ENCODE measurements at places on chromosomes 6 and 20.

DNA sequence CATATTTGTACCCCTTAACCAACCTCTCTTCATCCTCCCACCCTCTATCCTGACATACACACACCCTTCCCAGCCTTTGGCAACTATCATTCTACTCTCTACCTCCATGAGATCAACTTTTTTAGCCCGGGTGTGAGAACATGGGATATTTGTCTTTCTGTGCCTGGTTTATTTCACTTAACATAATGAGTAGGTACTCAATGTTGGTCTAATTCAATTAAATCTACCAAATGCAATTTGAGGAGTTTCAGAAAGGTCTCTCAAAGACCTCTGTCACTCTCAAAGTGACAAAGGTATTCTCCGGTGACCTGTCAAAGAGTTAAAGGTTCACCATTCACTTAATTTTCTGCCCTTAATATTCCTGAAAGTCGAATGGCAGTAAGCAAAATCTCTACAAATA lies 87.7 kb downstream of the ME1 start:
- DNase-seq: no peak

DNA sequence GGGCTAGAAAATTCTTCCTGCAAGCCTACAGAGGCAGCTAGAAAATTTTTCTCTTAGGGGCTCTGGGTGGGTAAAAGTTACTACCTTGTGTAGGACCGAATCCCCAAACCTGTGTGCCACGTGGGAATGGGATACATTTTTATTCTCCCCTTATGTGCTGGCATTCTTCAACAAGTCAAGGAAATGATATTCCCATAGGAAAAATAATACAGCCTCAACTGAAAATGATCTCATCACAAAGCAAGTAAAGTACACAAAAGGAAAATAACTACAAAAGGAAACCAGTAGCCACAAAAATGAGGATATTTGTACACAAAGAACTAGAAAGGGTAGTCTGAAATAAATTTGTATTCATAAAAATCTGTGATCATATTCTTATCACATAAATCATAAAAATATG lies 298.1 kb downstream of the LAMA2 start:
- no peak for DNase-seq

DNA sequence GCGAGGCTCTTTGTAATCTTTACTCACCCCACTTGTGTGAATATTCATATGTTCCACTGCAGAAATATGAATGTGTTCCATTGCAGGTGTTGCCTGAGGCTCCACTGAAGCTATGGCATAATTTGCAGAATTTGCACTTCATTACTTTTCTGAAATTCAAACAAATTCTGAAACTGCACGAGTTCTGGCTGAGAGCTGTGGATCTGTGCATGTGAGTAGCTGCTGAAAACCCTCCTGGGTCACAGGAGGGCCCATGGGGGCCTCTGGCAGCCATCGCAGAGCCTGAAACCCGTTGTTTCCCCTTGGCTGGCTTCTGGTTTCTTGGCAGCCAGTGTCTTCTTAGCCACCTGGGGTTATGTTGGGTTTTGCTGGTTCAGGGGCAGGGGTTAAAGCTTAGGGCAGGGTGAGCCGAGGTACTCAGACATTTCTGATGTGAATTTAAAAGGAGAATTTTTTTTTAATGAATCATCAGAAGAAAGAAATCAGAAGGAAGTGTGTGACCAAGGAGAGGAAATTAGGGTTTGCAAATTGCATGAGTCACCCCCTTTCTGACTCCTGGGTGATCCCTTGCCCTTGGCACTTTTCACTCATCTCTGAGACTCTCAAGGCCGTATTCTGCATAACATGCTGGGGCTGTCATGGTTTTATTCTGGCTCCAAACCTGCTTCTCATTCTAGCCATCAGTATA lies 40.6 kb downstream of the TOX2 start:
- peak; percentile 42 for DNase-seq

DNA sequence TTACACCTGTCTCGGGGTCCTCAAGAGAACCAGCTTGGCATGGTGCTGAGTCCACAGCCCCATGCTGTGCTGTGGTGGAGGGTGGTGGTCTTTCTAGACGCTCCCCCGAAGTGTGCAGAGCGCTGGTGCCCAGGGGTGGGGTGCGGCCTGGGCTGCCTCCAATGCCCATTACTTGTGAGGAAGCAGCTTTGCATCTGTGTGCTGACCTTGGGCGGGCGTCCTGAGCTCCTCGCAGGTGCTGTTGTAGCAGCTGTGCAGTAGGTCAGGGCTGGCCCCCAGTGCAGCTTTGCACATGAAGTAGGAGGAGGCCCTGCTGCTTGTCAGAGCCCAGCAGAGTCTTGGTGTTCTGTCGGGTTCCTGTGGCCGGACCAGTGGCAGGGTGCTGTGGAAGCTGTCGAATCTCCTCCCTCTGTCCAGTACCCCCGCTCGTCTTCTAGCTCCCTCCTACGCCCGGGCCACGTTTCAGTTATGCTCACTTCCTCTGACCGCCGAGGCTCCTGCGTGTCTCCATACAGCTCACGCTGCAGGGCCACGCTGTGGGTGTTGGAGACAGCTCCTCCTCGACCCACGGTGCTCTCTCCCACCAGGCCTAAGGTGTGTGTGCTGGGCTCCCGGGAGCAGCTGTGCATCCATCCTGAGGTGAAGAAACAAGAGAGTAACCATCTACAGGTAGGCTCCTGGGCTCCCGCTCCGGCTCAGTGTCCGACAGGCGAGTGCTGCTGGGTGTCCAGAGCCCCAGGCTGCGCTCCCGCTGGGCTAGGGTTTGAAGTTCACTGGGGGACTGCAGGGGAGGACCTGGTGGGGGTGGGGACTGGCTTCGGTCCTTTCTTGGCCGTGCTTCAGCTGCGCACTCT lies 4.1 kb downstream of the RTEL1 start:
- DNase-seq: no peak

DNA sequence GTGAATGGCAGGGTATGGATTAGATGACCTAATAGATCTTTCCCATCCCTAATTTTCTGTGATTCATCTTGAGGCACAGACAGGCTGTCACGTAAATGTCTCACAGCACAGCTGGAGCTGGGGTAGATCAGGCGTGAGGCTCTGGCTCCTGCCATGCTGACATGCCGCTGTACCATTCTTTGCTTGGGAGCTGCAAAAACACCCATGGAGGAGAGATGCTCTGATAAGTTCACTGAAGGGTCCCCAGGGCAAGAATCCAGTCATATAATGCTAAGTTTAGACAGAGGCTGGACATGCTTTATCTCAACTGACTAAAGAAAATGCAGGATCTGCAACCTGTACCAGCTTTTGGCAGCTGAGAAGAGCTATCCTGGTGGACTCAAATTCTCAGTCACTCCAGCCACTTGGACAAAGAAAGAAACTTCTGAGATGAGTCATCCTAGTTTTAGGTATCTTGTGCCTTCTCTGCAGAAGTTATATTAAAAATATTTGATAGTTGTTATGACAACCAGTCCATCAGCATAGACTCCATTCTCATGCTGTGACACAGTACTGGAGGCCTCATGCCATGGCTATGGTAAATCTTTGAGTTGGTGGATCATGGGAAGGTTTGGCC lies 185.1 kb upstream of the RAB32 start:
- no peak for DNase-seq

- DNase-seq: no peak
These were observed 75.7 kb upstream of the JARID2 start for GRCh38 chr6:15170126-15170525.

DNA sequence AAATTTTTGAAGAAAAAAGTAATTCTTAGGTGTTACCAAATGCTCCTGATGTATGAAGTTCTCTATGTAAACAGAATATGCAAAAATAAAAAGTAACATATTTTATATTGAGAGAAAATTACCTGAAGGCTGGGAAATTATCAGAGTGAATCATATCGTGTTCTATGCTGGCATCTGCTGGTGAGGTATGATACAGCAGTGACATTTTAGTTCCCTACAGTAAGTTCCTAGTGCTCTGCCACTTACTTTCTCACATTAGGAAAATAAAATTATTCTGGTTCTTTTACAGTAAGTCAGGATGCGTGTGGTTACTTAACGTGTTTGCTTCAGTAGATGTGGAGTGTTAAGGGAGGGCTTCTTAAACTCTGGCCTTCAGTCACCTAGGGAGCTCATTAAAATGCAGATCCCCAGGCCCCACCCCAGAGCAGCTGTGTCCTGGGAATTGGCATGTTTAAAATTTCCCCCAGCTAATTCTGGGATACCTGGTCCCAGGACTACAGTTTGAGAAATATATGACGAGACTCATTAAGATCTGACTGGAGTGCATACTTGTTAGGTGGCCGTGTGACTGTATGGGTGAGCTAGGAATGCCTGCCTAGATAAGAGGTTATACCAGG lies 3.2 kb downstream of the ACTR5 start:
- DNase-seq: no peak

- DNase-seq: no peak
These were observed 143.6 kb downstream of the PHACTR3 start for GRCh38 chr20:59747671-59748515.

- DNase-seq: no peak
These were observed 1.4 kb downstream of the PFDN4 start for GRCh38 chr20:54209216-54209813.

GRCh38 chr6:85669735-85670194 lies 27.1 kb upstream of the SYNCRIP start:
- peak; percentile 28 for DNase-seq

DNA sequence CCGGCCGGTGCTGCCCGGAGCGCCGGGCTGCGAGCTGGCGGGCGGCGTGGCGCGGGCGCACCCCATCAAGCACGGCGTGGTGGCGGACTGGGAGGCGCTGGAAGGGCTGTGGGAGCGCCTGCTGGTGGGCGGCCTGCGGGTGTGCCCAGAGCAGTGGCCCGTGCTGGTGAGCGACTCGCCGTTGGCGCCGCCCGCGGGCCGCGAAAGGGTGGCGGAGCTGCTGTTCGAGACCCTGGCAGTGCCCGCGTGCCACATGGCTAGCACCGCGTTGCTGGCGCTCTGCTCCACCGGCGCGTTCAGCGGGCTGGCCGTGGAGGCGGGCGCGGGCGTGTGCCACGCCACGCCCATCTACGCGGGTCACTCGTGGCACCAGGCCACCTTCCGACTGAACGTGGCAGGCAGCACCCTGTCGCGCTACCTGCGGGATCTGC lies 517 bp downstream of the ACTL10 start:
- peak; percentile 38 for DNase-seq

DNA sequence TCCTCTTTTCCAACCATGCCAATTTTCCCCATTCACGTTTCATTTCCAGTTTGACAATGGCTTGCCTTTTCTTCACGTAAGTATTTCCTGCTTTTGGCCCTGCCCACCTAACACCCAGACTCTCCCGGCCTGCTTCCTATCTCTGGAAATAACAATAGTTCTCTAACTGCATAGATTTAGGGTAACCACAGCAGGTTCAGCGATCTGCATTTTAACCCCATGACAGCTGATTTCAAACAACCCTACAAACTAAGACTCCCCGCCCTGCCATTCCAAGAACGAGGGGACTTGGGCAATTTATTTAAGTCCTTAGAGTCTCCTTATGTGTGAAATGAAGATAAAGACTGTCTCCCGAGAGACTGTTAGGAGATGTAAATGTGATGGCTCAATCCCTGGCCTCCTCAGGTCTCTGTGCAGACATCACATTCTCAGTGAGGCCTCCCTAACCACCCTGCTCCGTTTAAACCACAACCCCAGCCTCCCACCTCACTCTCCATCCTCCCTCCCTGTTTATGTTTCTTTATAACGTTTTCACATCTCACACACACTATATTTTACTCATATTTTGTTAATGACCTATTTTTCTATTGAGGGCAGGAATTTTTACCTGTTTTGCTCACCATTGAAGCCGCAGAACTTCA lies 134.8 kb downstream of the GJA10 start:
- DNase-seq: no peak

DNA sequence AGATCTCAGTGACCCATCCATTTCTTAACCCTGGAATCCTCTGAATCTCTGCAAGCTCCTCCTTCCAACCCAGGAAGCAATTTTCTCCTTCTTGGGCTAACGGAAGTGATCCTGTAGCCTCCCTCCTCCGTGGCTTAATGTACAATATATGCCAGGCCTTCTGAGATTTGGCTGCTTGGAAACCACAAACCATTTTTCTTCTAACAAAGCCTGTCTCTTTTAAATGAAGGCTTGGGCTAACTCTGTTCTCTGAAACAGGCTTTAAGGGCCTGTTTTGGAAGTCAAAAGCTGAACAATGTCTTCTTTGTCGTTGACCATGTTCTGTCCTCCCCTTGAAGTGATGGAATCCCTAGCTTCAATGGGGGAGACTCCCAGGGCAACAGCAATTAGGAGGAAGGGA lies 14.9 kb downstream of the FYN start:
- no peak for DNase-seq

- no peak for DNase-seq
These were observed 209.0 kb downstream of the SYNE1 start for GRCh38 chr6:152428126-152428525.

GRCh38 chr6:156550949-156551348 lies 226.2 kb upstream of the ARID1B start:
- no peak for DNase-seq

- DNase-seq: no peak
These were observed 637 bp downstream of the TRPC4AP start for GRCh38 chr20:35091816-35092523.

GRCh38 chr6:148972481-148972880 lies 225.7 kb downstream of the UST start:
- peak; percentile 39 for DNase-seq

GRCh38 chr6:75302280-75302679 lies 17.7 kb upstream of the TMEM30A start:
- DNase-seq: no peak

DNA sequence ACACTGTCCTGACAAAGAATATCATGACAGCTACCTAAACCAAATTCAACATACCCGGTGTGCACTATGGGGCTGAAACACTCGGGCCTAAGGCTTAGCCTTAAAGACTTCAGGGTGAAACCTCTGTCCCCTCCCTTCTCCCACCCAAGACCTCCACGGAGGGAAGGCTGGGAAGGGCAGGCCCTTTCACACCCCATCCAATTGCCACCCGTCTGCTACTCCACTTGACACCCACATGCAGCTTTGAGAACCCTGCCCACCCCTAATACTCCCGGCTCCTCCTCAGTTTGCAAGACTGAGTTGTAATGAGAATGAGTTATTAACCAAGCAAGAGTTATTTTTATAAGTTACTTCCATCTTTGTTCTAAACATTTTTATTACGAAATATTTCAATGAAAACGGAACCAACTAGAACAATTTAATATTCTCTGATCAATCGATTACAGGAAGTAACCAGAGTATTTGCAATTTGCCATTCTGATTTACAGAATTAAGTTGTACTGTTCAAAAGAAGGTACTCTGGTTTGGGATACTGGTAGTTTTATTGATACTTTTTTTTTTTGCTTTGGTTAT lies 3.7 kb downstream of the TAF4 start:
- DNase-seq: no peak

- no peak for DNase-seq
These were observed 42.7 kb downstream of the MAFB start for GRCh38 chr20:40646361-40646760.

- DNase-seq: no peak
These were observed 103.1 kb upstream of the RIN2 start for GRCh38 chr20:19654921-19655320.

DNA sequence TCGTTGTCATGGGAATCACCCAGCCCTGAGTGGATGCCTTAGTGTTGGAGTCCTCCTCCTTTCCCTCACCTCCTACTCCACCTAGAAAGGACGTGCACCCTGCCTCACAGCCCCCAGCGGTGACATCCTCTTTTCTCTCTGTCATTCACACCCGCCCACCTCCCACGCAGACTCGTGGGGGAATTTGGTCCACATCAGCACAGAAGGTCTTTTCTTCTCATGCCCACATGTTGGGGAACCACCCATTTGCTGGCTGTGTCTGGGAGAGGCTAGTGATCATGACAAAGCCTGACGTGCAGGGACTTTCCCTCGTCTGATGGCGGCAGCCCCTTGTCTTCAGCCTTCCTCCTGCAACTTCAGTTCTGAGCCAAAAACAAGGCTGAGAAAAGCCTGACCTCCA lies 96.0 kb upstream of the CNKSR3 start:
- peak; percentile 56 for DNase-seq

All from activated CD4-positive, alpha-beta T cell treated with anti-CD3 and anti-CD28 coated beads, Interleukin-2, amount 50 U/mL, for 1 hour (primary cell).